Forelimb muscle (tissue), 1 donor: ENCODE measurements at places on chromosomes 11 and 22. TPM values are rescaled to one million over a fixed set of nuclear protein-coding genes. Genes with fewer than 3 reads are reported as not detected.
A peak's percentile ranks its signal among the peaks of the same experiment; 100 is the strongest.

GRCh38 chr11:86244063-86244521 is 461 bp upstream of the EED start:
- peak; percentile 80 for DNase-seq

MFNG gene
- polyA plus RNA-seq = 7.3 TPM

GRCh38 chr22:47112994-47113852 is 350.8 kb downstream of the TBC1D22A start:
- no peak for DNase-seq

CATSPER1 gene
- polyA plus RNA-seq = 0.27 TPM

GRCh38 chr11:78532991-78533390 is 41.7 kb downstream of the NARS2 start:
- DNase-seq = no peak

DNA sequence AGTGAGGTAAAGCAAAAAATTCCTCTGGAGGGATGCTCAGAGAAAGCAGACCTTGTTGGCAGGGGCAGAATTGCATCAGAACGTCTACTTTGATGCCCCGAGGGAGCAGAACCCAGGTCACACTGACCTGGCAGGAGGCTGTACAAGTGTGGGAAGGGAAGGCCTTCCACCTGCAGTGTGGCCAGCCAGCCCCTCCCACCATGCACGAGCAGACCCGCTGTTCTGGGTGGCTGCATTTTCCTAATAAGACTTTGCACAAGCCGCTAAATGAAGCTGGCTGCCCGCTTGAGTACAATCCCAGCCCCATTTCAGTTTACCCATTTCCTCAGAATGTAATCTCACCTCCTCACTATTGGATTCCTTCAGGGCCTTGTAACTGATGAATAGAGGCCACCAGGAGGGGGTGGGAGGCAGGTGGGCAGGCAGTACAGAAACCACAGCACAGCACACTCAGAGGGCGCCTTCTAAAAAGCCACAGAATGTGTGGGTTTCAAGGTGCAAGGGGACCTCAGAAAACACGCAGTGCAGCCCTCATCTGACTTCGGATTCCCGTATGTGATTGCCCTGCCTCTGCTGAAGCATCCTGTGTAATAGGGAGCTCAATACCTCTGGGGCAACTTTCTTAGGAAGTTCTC is 316.6 kb downstream of the OPCML start:
- no peak for DNase-seq

- no peak for DNase-seq
Observed at GRCh38 chr11:20671856-20672546, 2.6 kb downstream of the NELL1 start.

GPR83 gene
- 0.23 TPM for polyA plus RNA-seq

- no peak for DNase-seq
Observed at GRCh38 chr22:50063589-50064393, 5.7 kb upstream of the TTLL8 start.

DNA sequence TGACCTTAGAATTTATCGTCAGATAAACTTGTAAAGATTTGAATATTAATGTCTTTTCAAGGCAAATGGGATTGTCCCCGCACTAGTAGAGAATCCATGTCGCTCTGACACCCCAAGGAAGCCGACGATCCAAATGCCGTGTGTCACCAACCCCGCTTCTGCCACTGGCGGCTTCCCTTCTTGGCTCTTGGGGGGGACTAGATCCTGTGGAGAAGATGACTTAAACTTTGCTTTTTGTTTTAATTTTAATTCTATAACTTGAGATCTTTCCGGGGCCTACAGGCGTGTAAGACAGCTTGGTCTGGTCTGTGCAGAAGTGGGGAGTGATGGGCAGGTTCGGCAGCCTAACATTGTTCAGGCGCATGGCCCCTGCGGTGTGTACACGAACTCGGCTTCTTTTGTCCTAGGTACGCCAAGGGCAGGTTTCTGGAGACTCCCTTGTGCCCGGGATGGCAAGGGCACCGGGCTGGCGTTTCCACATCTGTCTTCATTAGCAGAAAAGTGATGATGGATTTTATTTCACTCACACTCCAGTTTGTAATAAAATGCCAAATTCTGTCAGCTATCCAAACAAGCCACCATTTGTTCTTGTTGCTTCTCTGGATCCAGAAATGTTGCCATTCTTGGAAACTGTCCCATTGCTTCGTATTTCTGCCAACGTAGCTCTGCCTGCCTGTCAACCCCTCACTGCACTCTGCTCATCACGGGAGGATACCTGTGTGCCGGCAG is 6.7 kb downstream of the YDJC start:
- no peak for DNase-seq

DNA sequence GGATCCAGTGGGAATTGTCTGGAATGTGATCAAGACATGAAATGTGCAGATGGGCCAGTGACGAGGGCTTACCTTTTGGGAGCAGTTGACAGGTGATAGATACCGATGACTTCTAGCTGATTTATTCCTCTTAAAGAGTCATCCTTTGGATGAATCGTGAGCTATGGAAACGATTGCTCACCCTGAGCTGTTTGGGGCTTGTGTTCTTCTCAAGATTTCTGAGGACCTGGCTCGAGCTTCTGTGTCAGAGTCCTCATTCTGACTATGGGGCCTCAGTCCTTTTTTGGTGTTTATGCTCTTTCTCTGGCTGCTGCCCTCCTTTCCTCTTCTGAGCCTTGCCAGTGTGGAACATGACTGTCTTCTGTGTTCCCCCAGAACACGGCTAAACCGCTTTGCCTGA is 11.9 kb upstream of the AMPD3 start:
- DNase-seq = no peak

GRCh38 chr11:123483058-123483457 is 53.0 kb downstream of the GRAMD1B start:
- DNase-seq = no peak

GRCh38 chr11:29093416-29094120 is 923.3 kb downstream of the KCNA4 start:
- DNase-seq = no peak

DNA sequence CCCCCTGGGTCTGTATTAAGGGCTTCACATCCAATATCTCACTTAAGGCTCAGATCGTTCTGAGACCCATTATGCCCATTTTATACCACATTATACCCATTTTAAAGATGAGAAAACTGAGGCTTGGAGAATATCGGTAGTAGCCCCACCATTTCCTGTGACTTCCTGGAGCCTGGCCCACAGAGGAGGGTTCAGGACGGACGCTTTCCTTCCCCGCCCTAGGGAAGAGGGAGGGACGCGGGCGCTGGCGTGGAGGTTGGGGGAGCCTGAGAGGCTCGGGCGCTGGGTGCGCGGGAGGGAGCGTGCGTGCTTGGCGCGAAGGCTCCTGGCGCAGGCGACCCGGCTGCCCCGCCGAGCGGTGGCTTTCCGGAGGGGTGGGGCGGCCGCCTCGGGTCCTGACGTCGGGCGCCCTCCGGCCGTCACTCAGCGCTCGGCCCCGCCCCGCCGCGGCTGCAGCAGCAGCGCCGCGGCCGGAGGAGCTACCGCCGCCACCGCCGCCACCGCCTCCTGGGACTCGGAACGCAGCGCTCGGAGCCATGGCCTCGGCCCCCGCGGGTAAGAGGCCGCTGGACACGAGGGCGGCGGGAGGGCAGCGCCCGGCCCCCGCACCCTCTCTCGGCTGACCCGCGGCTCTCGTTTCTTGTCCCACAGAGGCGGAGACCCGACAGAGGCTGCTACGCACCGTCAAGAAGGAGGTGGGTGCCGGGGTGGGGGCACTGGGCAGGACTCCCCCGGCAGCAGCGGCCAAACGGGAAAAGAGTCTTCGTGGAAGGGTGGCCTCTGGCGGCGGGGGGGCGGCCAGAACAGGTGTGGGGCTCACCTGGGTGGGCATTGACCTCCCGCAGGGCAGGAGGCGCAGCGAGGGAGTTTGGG is at the start of gene SGSM1:
SGSM1 (plus strand) TSS at position 422 of the 873 bp plus-strand sequence; CDS start at position 537, 115 bp downstream.
- DNase-seq = no peak

DNA sequence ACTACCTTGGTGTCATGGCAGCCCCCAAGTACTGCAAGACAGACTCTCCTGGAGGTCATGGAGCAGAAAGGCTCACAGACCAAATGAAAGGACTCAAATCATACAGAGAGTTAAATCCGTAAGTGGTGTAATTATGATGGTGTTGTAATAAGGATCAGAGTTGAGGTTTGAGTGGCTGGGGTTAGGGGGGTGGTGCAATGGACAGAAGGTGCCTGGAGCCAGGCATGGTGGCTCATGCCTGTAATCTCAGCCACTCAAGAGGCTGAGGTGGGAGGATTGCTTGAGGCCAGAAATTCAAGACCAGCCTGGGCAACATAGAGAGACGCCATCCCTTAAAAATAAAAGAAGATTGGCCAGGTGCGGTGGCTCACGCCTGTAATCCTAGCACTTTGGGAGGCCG is 18.7 kb downstream of the ART5 start:
- no peak for DNase-seq

DNA sequence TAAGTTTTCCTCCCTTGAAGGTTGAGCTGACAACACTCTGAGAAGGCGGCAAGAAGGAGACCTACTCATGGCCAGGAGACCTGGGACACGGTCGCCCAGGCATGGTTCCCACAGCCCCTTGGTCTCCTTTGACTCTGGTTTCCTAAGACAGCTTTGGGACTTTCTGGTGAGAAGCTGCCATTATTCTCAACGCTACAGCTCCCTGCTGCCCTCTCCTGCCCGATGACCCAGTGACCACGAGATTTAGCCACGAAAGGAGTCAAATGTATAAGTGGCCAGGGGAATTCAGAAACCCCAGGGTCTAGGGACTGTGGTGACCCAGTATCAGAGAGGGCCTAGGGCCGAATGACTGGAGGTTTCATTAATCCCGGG is 699 bp upstream of the SDF2L1 start:
- no peak for DNase-seq

- no peak for DNase-seq
Observed at GRCh38 chr22:35928285-35928798, 100.3 kb downstream of the RBFOX2 start.

CDCA5 gene
- 8.1 TPM for polyA plus RNA-seq

OR8G5 gene
- polyA plus RNA-seq = not detected

- no peak for DNase-seq
Observed at GRCh38 chr11:120547316-120547715, 35.8 kb downstream of the GRIK4 start.

DNA sequence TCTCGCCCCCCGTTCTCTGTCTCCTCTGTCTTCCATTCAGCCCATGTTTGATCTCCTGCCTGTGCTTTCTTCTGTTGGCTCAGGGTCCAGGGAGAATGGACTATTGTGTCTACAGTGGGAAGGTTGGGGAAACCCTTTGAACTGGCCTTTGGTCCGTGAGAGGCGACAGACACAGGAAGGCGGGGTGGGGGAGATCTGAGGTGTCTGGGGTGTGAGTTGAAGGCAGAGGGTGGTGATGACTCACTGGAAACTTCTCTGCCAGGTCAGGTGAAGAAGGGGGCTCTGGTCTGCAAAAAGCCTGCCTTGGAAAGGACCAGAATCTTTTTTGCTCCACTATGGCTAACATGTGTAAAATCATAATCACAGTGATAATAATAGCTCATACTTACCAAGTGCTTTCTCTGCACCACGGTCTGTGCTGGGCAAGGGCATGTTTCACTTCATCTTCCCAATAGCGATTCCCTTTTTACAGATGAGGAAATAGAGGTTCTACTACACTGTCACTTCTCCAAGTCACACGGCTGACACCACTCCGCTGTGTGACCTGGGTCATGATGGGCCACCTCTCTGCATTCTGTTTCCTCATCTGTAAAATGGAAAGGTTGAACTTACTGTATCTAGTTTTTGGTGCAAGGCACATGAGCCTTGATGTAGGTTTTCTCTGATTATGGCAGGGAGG is 99.8 kb upstream of the ALX4 start:
- DNase-seq = no peak

UPK2 gene
- polyA plus RNA-seq = 1.3 TPM

DNA sequence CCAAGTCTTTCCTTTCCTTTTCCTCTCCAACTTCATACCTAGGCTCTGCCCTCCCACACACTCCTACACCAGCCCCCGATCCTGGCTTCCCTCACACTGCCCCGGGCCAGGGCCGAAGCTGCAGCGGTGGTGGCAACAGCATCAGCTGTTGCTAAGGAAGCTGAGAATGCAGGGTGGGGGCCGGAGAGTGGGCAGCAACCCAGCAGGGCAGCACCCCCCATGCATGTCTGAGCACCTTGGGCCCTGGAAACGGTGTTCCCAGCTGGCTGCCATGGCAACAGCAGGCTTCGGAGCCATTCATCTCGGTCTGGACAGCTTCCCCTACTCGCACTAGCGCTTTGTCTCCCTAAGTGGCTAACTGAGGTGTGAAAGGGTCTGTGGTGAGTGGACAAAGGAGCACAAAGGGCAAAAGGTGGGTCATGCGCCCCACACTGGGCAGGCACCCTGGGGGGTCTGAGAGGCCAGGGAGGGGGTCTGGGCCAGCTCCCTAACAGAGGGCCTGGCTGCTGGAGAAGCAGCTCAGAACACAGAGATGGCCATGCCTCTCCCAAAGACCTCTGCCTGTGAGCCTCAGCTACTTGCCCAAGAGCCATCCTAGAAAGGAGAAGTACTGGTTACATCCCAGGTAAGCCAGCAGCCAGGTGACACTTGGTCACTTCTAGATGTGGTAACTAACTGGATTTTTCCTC is 42.1 kb upstream of the JAM3 start:
- DNase-seq = no peak

GGTLC2 gene
- polyA plus RNA-seq = not detected

GRCh38 chr11:24238771-24239645 is 257.8 kb upstream of the LUZP2 start:
- DNase-seq = no peak

DNA sequence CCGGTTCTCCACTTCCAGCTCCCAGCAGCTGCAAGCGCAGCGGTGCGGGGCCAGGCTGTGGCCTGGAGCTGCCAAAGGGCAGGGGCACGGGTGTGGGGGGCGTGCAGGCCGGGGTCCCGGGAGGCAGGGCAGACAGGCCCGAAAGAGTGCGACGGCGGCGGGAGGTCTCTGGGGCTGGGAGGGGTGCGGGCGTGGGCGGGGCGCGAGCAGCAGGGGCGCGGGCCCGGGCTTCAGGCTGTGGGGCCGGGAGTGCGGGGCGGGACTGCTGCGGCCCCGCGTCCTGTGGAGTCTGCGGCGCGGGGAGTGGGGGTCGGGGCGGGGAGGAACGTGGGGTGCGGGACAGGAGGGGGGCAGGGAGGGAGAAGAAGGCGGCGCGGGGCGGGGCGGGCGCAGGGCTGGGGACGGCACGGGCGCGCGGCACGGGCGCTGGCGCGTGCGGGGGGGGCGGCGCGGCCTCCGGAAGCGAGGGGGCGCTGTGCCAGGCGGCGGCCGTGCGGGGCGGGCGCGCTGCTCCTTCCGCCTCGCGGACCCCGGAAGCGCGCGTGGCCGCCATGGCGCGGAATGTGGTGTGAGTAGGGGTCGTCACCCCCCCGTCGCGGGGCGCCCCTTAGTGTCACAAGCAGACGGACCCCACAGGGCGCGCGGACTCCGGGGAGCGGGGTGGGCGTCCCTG is at the start of gene MRPL23:
MRPL23 (plus strand) TSS at position 521 of the 673 bp plus-strand sequence; CDS start at position 552, 31 bp downstream.
- DNase-seq = no peak

- DNase-seq = no peak
Observed at GRCh38 chr11:19511413-19512183, 201.0 kb upstream of the NAV2 start.

- peak; percentile 32 for DNase-seq
Observed at GRCh38 chr11:95358511-95359340, 127.7 kb upstream of the SESN3 start.

GAL gene
- 0.28 TPM for polyA plus RNA-seq

APOBEC3B gene
- polyA plus RNA-seq = 1.4 TPM

- DNase-seq = no peak
Observed at GRCh38 chr11:67435727-67436458, 1.6 kb downstream of the PTPRCAP start.

SMARCB1 gene
- polyA plus RNA-seq = 67.8 TPM

CXCR5 gene
- not detected for polyA plus RNA-seq
